ENCODE measurements at places on chromosomes 11 and 22.

- no peak for DNase-seq
Observed at GRCh38 chr11:100031973-100032372, 655.1 kb upstream of the ARHGAP42 start.

DNA sequence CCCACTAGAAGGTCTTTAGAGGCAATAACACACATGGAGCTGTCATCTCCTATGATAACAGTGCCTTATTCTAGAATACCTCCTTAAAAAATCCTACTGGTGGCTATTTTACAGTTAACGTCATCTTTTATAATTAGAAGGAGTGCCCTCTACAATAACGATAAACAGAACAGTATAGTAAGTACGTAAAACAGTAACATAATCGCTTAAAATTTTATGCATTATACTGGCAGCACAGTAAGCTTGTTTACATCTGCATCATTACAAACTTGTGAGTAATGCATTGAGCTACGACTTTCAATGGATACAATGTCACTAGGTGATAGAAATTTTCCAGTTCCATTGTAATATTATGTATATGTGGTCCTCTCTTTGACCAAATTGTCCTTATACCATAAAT is 24.3 kb upstream of the OR8D2 start:
- DNase-seq, result no peak

DNA sequence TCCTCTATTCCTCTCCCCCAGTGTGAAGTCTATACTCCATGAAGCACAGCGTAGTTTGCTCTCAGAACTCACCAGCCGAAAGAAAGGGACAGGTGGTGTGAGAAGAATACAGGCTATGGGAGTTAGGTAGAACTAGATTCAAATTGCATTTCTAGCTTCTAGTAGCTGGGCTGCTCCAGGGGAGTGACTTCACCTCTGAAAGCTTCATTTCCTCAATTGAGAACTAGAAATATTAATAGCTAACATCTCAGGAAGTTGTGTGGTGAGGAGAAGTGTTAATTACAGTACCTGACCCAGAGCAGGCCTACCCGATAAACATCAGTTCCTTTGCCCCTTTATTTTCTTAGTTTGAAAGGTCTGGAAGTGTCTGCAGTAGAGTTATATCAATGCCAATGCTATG is 484.7 kb upstream of the TENM4 start:
- DNase-seq, result no peak

GRCh38 chr11:14669958-14670357 is 26.4 kb downstream of the PDE3B start:
- no peak for DNase-seq

DNA sequence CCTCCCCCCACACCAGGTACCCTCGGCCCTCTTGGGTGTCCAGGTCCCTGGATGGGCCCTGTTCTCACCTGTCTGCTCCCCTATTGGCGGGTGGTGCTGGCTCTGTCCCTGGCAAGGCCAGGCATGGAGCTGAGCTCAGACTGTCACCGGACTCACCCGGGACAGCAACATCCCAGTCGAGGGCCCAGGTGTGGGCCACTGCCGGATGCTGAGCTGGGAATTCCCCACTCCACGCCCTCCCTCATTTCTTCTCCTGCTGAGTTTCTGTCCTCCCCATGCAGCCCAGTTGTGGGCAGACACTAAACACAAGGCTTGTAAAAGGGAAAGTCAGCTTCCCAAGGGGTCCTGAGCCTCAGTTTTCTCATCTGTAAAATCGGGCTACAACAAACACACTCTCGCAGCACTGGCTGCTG is 2.0 kb upstream of the AP5B1 start:
- no peak for DNase-seq

DNA sequence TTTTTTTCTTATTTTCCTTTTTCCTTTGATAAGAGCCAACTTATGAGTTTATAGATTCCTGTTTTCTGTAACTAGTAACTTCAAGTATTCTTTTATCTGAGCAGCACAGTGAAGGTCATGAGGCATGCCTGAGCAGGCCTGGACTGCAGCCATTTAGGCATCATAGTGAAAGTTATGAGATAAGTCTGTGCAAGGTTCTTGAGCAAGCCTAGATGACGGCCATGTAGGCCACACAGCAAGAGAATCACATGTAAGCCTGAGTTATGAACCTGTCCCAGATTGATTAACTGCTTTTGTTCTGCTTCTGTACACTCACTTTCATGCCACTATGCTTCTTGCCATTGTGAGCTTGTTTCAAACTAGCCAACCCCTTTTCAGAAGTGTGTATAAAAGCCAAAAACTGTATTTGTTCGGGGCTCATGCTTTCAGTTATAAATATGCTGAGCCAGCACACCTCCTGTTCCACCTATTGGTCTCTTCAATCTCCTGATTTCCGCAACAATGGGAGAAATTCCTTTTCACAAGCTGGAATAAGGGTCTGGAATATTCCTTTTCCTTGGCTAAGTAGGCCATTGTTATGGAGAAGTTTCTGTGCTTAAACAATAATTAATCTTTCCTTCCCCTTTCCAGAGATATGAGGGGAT is 745.7 kb downstream of the FAM181B start:
- no peak for DNase-seq

- no peak for DNase-seq
Observed at GRCh38 chr11:36449561-36450096, 60.4 kb downstream of the TRAF6 start.

DNA sequence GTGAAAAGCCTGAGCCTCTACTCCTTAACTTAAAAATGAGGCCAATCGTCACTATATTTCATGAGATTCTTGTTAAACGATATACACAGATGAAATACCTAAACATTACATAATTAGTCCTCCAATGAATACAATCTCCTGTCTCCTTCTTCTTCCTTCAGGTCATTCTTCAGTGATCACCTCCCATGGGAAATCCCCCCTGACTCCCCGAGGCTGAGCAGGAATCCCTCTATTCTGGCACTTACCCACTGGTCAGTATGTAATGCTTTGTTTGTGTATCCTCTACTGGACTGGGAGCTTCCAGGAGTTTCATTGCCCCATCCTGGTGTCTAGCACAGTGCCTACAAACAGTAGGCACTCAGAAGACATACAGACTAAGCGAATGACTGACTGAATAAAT is 52.3 kb downstream of the RAB38 start:
- no peak for DNase-seq

- no peak for DNase-seq
Observed at GRCh38 chr11:7905961-7906429, 25.1 kb downstream of the OR10A6 start.

DNA sequence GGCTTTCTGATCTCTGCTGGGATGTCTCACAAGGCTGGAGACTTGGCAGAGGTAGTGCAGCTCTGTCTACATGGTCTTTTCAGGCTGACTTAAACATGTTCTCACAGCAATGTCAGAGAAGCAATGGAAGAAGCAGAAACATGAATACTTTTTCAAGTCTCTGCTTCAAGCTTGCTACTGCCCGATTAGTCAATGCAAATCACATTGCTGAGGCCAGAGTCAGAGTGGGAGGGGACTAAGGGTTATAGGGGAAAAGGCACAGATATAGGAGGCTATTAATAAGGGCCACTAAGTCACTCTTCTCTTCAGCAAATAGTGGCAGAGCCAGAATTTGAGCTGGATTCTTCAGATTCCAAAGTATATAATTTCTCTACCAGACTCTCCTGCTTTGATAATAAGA is 390.5 kb downstream of the TMEM135 start:
- no peak for DNase-seq

DNA sequence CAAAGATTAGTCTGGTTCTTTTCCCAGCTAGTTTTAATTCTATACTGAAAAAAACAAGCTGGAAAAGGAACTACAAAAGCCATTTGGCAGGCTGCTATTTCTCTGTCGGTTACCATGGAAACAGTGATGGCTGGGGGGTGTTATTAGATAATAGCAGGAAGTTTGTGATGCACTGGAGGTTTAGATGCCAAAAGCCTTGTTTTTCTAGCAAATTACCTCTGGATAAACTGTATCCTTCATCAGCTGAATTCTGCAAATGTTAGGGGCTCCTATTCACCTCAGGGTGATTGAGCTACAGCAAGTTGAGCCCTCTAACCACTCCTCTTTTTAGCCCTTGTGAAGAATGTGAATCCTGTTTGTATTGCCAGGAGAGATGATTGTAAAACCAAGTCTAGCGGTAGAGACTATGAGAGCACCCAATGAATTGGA is 25.2 kb downstream of the ALKBH3 start:
- DNase-seq, result no peak

DNA sequence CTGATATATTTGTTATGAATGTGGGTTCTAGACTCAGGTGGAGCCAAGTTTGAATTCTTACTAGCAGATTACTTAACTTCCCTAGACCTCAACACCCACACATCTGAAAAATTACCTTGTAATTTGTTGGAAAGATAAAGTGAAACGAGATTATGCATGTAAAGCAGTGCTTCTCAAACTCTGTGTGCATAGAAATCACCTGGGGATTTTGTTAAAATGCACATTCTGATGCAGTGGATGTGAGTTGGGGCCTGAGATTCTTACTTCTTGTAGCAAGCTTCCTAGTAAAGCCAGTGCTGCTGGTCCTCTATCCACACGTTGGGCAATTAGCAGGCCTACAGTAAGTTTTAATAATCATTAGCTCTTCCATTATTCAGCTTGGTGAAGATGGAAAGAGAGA is 15.1 kb upstream of the CEP295 start:
- no peak for DNase-seq

DNA sequence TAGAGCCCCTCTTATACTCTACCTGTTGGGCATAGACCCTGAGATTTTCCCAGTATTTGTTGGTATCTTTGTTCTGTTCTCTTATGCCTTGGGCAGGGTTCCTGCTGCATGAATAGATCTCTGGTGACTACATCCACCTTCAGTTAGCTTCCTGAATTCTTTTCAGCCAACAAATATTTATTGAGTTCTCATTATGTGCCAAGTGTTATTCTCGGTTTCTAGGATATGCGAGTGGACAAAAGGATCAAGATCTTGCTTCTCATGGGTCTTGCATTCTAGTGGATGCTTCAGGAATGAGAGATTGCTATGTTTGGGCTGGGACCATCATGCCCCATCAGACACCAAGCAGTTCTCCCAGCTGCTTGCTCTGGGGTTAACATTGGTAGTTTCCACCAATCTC is 340.0 kb downstream of the METTL15 start:
- DNase-seq, result no peak

DNA sequence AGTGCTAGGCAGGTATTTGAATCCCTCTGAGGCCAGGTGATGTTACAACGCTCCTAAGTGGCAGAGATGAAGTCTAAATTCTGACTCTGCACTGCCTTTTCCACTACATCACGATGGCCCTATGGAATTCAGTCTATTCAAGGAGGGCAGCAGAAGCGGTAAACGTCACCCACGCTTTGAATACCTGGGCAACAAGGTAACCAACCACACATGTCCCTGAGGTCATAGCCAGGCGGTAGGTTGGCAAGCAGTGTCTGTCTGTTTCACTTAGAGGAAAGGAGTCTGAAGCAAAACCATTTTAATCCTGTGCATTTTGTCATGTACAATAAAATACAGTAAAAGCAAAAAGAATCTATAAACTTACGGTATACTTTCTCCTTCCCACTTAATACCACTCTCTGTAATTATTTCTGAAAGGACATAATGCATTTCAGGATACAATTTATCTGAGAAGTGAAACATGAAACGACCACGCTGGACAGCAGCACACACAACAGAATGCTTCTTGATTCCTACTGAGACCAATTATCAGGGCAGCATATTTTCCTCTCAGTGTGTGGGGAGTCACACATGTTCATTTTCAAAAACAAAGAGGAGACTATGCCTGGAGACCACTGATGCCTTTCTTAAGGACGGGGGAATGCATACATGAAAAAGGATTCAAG is 51.3 kb downstream of the PRDM10 start:
- no peak for DNase-seq

DNA sequence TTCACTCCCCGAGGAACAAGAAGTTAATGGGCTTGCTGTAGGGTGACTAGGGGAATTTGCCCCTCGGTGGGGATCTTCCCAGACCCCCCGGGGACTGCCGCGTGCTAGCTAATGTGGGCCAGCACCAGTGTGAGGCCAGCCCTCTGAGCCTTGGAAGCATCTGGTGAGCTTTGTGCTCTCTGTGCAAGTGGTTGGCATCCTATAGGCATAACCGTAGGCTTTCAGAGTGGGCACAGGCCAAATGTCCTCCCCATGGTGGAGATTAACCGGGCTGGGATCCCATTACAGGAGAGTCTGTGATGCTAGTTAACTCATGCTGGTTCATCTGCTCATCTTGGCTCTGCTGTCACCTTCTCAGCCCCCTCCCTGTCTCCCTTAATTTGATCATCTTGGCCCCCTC is 125.7 kb downstream of the TRIM29 start:
- DNase-seq, result no peak

- DNase-seq, result no peak
Observed at GRCh38 chr11:116603728-116604323, 169.0 kb downstream of the BUD13 start.

GRCh38 chr11:131592734-131593133 is 222.3 kb downstream of the NTM start:
- no peak for DNase-seq

DNA sequence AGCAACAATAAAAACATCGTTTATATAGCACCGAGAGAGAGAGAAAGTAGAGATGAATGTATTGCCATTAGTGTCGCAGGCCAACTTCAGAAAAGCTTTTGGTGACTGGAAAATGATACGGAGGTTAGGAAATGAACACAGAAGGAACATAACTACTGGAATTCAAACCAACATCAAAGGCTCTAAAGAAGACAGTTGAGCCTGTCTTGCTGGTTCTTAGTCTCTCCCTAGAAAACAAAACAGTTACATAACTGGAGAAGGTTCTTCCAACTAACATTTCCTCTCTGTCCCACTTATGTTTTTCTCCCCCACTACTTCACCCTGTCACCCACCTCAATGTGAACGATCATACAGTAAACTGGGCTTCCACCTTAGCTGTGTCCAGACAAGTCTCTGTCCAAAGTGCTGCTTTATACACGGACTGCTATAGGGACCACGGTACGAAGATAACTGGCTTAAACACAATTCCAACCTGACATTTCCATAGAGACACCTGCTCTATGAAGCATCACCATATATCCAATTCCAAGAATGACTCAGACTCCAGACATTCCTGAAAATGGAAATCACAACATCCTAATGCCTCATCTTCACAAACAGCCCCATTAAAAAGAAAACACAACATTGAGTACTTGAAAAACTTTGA is 85.2 kb upstream of the ARHGAP32 start:
- no peak for DNase-seq

GRCh38 chr11:708511-708910 is 2.5 kb downstream of the EPS8L2 start:
- DNase-seq, result no peak

Data from stimulated activated CD4-positive, alpha-beta T cell treated with anti-CD3 and anti-CD28 coated beads, Interleukin-15, amount 100 ng/mL, for 1 hour (primary cell).